CD4-positive, alpha-beta T cell treated with Interleukin-1 beta for 1 hour (primary cell): ENCODE measurements at places on chromosomes 12 and 14.

GRCh38 chr14:68402525-68403101 lies 390.3 kb downstream of the ZFP36L1 start:
- no peak for DNase-seq

GRCh38 chr12:62738616-62739015 lies 196.3 kb downstream of the PPM1H start:
- no peak for DNase-seq

- DNase-seq, result no peak
Observed at GRCh38 chr14:78970677-78971076, 800.5 kb downstream of the NRXN3 start.

- no peak for DNase-seq
Observed at GRCh38 chr14:94389731-94390371, 1.4 kb upstream of the SERPINA1 start.

- DNase-seq, result no peak
Observed at GRCh38 chr12:25322918-25323531, 72.3 kb upstream of the KRAS start.
